ENCODE measurements at places on chromosomes 13 and 19. TPM values are rescaled to one million over a fixed set of nuclear protein-coding genes. Genes with fewer than 3 reads are reported as not detected.
A peak's percentile ranks its signal among the peaks of the same experiment; 100 is the strongest.

ZNF497 gene
- 0.17 TPM for total RNA-seq

- peak; percentile 73 for DNase-seq
Observed at GRCh38 chr19:44141191-44142058, at the start of gene ZNF234. Gene ZNF234, plus strand, starts transcription at chr19:44141554. Its CDS starts 3,079 bp downstream, at chr19:44144633.

GRCh38 chr13:41641429-41641828 is 184.1 kb downstream of the RGCC start:
- DNase-seq, result no peak

ZNF561 gene
- total RNA-seq, result 70.2 TPM

SIGLECL1 gene
- not detected for total RNA-seq

DNAJC15 gene
- total RNA-seq, result 8.2 TPM

CACNG6 gene
- 0.55 TPM for total RNA-seq

GRCh38 chr13:49308097-49308875 is 60.6 kb downstream of the CDADC1 start:
- no peak for DNase-seq

LGALS14 gene
- not detected for total RNA-seq

MEGF8 gene
- total RNA-seq, result 12.5 TPM

Data from renal cortical epithelial cell (primary cell).